KG1 (cell line): ENCODE measurements at places on chromosomes 5 and 9.
A peak's percentile ranks its signal among the peaks of the same experiment; 100 is the strongest.

DNA sequence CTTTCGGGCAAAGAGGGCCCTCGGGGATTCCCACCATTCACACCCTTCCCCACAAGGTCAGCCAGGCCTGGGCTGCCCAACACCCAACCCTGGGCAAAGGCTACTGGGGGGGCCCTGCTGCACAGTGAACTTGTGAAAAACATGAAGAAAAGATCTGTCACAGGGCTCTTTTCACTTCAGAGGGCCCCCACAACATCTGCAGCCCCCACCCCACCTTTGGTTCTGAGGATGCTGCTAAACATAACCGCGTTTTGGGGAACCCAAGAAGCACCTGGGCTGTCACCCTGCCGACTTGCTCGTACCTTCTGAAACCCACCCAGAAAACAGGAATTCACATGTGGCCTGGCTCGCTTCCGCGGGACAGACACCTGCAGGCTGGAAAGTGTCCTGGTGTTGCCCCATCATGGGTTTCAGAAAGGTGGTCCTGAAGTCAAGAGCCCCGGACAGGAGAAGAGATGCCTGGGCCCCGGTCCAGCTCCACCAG is 29.3 kb downstream of the B4GALT1 start:
- no peak for DNase-seq

- DNase-seq: no peak
Measured at GRCh38 chr9:127818574-127818973, 15.9 kb downstream of the FPGS start.

- DNase-seq: peak; percentile 61
Measured at GRCh38 chr5:147805030-147805454, 22.5 kb upstream of the JAKMIP2 start.

DNA sequence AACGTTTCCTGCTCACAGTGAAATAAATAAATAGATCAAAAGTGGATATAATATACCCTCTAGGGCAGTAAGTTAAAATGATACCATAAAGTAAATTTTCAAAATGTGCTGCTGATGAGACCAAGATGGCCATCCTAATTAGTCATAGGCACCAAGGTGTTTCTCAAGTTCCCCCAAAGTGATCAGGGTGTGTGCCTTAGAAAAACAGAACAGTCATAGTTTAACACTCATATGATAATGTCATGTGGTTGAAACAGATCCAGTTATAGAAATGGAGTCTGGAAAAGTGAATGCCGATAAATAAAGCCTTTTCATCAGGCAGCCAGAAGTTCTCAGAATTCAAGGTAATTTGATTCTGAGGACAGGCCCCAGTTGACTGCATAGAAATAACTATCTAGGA is 161.5 kb upstream of the CDKN2B start:
- no peak for DNase-seq

GRCh38 chr5:56517011-56517416 is 283.9 kb upstream of the ANKRD55 start:
- DNase-seq: no peak

GRCh38 chr5:158715592-158715991 is 384.1 kb downstream of the EBF1 start:
- no peak for DNase-seq

DNA sequence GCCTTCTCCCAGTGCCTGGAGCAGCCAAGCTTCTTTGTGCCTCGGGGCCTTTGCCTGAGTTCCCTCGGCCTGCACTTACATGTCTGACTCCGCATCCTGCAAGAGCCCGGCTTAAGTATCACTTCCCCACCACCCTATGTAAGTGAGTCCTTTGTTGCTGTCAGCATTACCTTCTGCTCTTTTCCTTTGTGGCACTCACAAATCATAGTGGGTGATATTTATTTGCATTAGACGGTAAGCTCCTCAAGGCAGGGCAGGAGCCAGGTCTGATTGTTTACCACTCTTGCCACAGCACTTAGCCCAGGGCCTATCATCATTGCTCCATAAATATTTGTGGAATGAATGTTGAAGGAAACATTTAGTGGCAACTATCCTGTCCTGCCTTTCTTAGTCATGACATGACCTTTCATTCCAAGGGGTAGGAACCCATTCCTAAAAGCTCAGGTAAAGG is 4.8 kb downstream of the GM2A start:
- DNase-seq: no peak

DNA sequence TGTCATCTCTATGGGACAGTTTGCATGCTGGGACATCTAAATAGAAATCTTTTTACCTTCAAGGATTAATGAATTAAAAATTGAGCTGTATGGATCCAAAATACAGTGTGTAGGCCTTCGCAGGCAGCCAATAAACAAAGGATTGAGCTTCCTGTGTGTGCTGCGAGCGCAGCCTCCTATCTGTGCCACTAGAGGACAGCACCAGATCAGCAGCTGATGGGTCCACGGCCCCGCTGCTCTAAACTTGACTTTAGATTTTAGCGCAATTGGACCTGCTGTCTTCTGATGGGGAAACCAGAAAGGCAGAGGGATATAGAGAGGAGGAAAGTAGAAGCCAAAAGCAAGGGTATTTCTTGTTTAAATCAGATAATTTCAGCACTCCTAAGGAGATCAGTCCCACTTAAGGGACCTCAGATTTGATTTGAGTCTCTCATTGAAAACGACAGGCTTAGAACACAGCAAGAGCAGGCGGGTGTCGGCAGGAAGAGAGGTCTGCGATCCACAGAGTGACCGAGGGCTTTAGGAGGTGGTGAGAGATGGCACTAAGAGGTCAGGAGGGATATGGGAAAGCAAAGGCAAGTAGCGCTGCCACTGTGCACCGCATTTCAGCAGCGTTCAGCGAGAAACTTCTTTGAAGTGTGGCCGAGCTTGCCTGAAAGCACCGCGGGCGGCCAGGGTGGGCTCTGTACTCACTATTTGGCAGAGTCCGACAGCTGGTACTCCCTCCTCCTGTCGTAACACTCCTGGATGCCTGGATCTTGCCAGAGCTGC is 214.3 kb downstream of the GNA14 start:
- peak; percentile 11 for DNase-seq

DNA sequence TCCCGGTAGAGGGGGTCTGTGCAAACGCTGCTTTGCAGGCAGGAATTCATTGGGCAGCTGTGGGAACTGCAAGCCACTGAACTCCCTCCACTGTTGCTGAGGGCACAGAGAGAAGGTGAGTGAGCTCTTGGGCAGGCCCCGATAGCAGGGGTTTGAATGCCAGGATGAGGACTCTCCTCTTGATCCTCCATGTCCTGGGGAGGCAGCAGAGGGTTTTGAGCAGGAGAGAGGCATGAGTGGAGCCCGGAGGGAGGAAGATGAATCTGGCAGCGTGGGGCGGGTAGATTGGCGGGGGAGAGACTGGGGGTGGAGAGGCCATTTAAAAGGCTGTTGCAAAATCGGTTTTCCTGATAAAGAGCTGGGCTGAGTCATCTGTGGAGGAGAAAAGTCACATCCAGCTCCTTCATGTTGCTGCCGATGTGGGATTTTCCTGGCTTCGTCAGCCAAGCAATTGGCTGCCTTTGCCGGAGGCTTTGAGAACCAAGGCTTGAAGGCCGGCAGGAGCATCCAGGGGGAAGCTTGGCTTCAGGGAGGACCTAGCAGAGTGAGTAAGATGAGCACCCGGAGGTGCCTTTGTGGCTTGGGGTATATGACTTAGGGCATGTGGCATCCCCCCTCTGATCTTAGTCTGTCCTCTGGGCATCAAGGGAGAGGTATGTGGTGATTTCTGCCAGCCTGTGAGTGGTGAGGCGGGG is at the start of gene SYNPO:
TSS of gene SYNPO (plus strand) at position 350 of the 695 bp plus-strand sequence. CDS start 7,616 bp downstream, outside the sequence.
- no peak for DNase-seq

DNA sequence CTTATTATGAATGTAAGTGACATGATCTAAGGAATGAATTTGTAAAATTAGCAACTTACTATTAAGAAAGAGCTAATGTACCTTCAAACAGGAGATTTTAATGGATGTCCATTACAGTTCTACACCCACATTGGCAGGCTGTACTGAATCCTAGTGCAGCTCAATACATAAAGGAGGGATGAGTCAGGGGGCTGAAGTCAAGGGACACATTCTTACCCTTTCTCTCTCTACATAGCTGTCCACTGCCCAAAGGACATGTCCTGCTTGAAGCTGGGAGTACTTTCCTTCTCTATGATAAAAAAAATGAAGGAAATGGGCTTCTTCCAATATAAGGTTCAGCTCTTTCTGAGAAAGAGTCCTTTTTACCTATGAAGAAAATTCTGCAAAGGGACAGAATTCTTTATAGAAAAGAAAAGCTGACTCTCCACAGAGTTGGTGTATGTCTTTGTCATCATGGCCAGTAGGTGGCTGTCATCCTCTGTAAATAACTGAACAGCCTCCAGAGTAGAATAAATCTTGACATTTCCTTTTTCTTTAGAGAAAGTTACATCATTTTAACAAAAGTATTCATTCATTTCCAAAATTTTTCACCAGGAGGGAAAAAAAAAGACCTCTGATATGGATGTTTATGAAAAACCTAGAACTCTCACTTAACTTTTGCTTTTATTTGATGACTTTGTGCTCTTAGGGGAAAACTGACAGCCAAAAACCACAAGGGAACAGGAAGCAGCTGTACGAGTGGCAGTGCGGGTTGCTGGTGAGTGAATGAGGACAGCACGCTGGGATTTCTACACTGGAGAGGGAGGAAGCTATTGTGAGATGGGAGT is 13.1 kb upstream of the IFNA14 start:
- peak; percentile 27 for DNase-seq

DNA sequence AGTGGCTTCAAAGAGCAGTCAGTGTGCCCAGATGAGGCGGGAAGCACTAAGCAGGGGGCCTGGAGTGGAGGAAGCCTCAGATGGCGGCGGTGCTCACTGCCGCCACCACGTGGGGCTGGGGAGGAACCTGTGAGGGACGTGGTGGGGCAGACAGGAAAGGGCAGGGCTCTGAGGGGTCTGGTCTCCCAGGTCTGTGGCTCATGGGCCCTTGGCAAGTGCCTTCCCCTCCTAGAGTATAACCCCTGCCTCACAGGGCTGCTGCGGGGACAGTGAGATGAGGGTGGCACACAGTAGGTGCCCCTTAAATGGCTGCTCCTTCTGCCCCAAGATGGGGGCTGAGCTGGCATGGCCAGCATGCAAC is 26.6 kb downstream of the NR5A1 start:
- DNase-seq: no peak

GRCh38 chr5:76406014-76406413 is 2.9 kb downstream of the IQGAP2 start:
- DNase-seq: no peak

- peak; percentile 15 for DNase-seq
Measured at GRCh38 chr9:74951725-74952151, 974 bp downstream of the C9orf40 start.

GRCh38 chr5:158070859-158071258 is 211.9 kb upstream of the CLINT1 start:
- DNase-seq: no peak

GRCh38 chr5:137372773-137373160 is 126.4 kb downstream of the SPOCK1 start:
- DNase-seq: no peak

DNA sequence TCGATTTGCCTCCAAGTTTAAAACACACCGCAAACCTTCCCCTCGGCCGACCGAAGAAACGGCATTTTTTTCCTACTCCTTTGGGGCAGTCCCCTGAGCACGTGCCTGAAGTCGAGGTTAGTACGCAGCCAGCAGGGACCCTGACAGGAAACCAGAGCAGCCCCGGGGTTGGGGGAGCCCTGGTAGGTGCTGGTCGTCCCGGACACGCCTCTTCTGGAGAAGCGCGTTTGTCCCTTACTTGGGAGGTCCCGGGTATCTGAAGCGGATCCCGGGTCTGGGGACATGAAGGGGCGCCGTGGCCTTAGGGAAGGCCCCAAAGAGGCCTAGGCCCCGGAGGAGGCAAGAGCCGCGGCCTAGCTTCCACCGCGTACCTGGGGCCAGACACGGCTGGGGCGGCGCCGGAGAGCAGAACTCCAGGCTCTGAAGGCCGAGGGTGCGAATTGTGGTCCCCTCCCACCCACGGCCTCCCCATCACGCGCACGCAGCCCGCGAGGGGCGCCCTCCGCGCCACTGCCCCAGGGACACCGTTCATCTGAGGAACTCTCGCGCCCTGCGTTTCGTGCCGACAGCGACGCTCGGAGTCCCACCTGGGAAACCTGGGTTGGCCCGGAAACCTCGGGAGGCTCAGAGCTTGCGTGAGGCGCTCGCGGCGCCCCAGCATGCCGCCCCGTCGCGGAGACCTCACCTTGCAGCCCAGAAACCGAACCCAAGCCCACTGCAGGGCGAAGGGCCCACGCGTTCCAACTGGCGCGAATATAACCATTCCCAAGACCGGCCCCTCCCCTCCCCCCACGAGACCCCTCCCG is 10.4 kb downstream of the OTP start:
- no peak for DNase-seq

GRCh38 chr9:101566904-101567724 is 27.7 kb downstream of the PPP3R2 start:
- no peak for DNase-seq

DNA sequence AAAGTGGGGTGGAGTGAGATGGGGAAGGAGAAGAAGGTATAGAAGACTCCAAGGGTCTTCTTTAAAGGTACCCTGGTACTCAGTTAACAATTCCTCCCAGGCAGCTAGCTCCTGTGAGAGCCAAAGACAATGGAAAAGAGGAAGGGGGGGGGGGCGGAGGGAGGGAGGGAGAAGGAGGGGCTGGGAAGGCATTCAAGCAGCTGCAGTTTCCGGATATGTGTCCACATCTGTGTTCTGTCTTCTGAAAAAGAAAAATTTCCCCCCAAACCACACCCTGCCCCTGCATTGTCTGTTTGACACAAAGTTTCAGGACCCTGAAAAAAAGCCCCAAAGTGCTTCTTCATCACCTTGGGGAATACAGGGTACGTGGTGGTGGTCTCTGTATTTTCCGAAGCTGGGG is 11.1 kb downstream of the SPRY4 start:
- DNase-seq: no peak

DNA sequence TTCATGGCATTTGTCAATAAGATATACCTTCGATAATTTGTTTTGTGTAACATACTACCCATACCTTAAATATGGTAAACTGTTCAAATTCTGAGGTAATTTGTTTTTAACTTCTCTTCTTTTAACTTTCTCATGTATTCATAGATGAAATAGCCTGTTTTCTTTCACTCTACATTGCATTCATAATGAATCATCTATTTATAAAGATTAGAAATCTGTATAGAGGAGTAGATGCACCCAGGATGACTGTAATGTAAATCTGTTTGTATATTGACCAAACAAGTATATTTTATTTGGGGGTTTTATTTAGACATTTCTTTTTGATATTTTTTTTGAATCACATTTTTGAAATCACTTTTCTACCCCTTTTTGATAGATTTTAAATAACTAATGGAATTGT is 144.6 kb downstream of the CD180 start:
- DNase-seq: no peak

DNA sequence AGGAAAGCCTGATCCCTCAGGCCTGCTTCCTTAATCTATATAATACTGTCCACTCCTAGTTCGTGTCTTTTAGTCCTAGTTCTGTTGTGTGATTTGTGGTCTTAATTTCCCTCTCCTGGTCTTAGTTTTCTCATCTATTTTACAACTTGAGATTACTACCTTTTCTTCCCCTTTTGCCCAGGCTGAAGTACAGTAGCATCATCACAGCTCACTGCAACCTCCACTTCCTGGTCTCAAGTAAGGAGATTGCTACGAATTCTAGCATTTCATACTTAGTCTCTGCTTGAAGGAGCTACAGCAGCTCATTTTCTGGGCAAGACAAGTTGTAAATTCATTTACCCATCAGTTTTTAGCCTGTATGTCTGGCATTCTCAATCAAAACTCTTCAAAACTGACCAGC is 5.5 kb downstream of the TRIM32 start:
- DNase-seq: no peak
